ENCODE measurements at places on chromosomes 11 and 22. TPM values are rescaled to one million over a fixed set of nuclear protein-coding genes. Genes with fewer than 3 reads are reported as not detected.

DNA sequence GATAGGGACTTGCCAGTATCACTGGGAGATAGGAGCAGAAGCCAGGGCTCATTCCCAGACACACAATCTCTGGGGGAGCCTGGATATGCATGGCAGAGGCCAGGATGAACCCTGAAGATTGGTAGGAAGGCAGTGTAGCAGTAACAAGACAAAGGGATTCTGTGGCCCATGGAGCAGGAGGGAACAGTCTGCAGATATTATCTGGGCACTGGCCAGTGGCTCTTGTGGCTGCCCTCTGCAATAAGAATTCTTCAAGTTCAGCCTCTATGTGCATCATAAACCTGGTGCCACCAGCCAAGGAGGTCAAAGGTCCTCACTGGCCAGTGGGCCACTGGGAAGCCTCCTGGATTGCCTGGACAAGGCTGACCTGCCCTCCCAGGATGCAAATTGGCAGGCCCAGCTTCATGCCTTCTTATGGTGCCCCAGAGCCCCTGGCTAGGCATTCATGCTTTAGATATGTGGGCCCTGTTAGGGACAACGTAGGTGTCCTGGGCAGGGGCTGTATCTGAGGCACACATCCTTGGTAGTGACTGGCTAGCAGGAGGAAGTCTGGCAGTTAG is 29.2 kb downstream of the KCNQ1OT1 start:
- no peak for DNase-seq

GRCh38 chr11:88337181-88337986 is at the start of gene CTSC:
Gene CTSC, minus strand, starts transcription at chr11:88337736. Its CDS starts 64 bp downstream, at chr11:88337672.
- peak; percentile 83 for DNase-seq

- DNase-seq, result peak; percentile 43
These were observed 1.3 kb upstream of the NPTXR start for GRCh38 chr22:38845004-38845740.

DNA sequence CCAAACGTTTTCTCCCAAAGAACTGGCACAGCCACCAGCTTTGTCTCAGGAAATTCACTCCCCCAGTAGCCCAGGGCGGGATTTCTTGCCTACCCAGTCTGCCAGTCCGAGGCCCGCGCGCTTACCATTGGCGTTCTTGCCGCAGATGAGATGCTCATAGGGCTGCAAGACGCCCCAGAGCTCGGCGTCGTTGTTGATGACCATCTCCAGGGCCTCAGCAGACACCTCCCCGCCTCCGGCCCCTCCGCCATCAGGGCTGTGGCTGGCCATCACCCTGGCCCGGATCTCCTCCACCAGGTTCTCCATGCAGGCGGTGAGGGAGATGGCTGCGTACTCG is 1.3 kb downstream of the ABTB2 start:
- DNase-seq, result peak; percentile 64

- peak; percentile 91 for DNase-seq
These were observed 14.9 kb downstream of the RAC2 start for GRCh38 chr22:37229012-37229804.

- no peak for DNase-seq
These were observed 115.6 kb downstream of the MN1 start for GRCh38 chr22:27685970-27686369.

DNA sequence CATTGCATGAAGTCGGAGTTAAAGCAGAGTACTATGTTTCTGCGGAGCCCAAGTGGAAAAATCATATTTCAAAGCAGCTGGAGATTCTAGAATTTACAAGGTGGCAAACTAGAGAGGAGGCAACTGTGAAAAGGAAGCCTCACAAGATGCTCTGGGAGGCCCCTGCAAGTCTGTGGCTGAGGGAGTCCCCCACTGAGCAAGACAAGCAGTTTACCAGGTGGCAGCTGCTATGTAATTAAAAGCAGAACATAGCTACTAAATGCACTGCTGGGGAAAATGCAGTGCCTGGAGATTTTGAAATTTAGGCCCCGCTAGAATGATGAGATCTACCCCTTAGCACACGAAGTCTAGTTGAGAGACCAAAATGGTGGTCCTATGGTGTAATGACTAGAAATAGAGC is 728.0 kb downstream of the OPCML start:
- no peak for DNase-seq

- DNase-seq, result no peak
These were observed 67.8 kb downstream of the TCF20 start for GRCh38 chr22:42202669-42203068.

- no peak for DNase-seq
These were observed 15.5 kb downstream of the KIAA0930 start for GRCh38 chr22:45224988-45225731.

The DDTL gene
- total RNA-seq, result 1.8 TPM

The LGALS12 gene
- not detected for total RNA-seq

The TSSK2 gene
- total RNA-seq, result not detected

Data from fibroblast of the aortic adventitia (primary cell).